CD4-positive, alpha-beta memory T cell (primary cell): ENCODE measurements at places on chromosomes 2 and 18. TPM values are rescaled to one million over a fixed set of nuclear protein-coding genes. Genes with fewer than 3 reads are reported as not detected.

CDH7 gene
- polyA plus RNA-seq: not detected

AUP1 gene
- 123 TPM for polyA plus RNA-seq

CFAP221 gene
- polyA plus RNA-seq: not detected

RAD51AP2 gene
- not detected for polyA plus RNA-seq

RAB6D gene
- polyA plus RNA-seq: not detected

DNA sequence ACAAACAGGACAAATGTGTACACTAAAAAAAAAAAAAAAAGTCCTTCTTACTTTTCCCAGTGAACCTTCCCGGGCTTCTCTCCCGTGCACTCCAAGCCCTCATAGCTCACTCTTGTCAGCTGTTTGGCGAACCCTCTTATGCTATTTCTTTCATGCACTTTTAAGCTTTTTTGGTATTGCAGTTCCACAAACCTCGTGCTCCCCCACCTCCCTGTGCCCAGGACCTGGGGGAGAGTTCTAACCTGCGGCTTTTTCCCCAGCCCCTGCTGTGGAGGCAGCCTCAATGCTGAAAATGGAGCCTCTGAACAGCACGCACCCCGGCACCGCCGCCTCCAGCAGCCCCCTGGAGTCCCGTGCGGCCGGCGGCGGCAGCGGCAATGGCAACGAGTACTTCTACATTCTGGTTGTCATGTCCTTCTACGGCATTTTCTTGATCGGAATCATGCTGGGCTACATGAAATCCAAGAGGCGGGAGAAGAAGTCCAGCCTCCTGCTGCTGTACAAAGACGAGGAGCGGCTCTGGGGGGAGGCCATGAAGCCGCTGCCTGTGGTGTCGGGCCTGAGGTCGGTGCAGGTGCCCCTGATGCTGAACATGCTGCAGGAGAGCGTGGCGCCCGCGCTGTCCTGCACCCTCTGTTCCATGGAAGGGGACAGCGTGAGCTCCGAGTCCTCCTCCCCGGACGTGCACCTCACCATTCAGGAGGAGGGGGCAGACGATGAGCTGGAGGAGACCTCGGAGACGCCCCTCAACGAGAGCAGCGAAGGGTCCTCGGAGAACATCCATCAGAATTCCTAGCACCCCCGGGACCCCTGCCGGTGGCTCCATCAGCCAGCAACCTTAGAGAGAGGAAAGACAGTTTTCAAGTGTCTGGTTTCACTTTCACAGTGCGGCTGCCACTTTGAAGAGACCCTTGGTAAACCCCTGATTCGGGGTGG, 826 bp downstream of the KCNE4 start:
- no peak for DNase-seq

DNA sequence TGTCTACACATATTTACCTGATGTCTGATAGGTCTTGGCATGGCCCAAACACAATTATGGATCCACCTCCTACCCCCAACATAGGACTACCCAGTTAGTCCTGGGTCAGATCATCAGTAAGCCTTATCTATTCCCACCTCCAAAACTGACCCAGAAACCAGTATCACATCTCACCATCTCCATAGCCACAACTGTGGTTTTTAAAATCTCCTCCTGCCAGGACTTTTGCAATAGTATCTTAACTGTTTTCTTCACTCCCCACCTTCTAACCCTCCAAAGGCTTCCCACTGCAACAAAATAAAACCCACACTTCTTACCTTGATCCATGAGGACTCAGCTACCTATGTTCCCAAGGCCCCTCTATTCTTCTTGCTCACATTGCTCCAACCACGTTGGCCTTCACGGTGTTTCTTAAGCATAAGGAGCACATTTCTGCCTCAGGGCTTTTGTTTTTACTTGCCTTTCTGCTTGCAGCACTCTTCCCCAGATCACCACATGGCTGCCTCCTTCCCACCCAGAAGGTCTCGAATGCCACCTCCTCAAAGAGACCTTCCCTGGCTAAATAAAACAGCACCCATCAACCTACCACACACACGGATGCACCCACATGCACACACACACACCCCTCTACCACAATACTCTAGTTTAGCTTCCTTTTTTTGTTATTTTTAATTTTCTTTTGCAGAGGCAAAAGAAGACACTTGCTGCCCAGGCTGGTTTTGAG, 125.9 kb upstream of the SLC1A4 start:
- DNase-seq: no peak

GRCh38 chr2:235535423-235536130, 41.7 kb downstream of the AGAP1 start:
- DNase-seq: no peak

DNA sequence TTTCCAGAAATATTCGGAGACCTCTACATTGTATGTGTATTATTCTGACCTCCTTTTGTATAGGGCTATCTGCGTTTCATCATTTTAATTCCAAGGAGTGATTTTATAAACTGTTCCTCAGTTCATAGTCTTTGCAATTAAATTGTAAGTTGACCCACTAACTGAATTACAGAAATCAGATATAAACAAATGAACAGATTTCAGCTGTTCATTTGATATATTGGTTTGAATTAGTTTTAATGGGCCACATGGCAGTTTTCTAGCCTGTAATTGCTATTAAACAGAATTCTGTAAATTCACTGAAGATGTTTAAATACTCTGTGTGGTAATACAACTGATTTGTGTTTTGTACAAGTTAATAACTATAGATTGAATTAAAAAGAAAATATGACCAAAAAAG, 346.4 kb upstream of the VWC2L start:
- no peak for DNase-seq

GRCh38 chr2:194100201-194100600, 1556.8 kb upstream of the SLC39A10 start:
- DNase-seq: no peak

DNA sequence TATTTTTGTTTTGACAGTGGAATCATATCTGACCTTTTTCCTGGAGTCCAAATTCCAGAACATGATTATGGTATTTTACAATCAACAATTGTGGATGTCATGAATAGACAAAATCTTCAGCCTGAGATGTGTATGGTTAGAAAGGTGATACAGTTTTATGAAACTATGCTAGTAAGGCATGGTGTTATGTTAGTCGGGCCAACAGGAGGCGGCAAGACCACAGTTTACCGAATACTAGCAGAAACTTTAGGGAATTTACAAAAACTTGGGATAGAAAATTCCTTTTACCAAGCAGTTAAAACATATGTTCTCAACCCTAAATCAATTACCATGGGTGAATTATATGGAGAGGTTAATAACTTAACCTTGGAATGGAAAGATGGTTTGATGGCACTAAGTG, 137.0 kb downstream of the DNAH6 start:
- no peak for DNase-seq

GRCh38 chr2:181371782-181372645, 85.2 kb upstream of the ITGA4 start:
- no peak for DNase-seq

DNA sequence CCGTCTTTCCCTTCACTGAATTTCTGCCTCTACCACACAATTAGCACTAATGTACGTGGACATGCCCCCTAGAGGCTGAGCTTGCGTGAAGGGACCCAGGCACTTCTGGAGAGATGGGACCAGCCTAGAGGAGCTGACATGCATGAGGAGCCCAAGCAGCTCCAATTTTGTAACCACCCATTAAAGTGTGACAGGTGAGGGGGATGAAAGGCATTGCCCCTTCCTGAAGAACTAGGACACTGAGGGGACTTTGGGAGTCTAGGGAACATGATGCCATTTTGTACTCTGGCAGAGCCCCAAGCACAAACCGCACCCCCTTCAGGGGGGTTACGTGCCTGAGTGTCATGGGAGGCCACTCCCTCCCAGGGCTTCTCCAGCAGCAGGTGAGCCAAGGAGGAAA, 63.6 kb downstream of the HNRNPLL start:
- DNase-seq: no peak

DNA sequence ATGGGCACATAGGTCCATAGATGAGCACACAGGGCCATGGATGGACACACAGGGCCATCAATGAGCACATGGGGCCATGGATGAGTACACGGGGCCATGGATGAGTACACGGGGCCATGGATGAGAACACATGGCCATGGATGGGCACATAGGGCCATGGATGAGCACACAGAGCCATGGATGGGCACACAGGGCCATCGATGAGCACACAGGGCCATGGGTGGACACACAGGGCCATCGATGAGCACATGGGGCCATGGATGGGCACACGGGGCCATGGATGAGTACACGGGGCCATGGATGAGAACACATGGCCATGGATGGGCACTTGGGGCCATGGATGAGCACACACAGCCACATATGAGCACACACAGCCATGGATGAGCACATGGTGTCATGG, 192.6 kb upstream of the HDAC4 start:
- DNase-seq: no peak

DNA sequence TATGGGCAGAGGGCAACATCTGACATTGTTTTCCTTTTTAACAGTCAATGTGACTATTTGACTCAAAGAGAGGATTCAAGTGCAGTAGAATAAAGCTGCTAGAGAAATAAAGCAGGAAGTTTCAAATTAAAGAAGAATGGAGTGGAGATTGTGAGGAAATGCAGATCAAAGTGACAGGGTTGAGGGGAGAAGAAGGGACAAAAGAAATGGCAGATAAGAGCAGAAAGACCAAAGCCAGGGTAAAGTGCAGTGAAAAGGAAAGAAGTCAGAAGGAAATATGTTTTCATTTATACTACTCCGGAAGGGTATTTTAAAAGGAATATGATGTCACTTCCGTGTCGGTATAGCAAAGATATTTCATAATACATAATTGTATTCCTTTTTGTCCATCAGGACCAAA, 297.5 kb upstream of the CRIM1 start:
- no peak for DNase-seq

DNA sequence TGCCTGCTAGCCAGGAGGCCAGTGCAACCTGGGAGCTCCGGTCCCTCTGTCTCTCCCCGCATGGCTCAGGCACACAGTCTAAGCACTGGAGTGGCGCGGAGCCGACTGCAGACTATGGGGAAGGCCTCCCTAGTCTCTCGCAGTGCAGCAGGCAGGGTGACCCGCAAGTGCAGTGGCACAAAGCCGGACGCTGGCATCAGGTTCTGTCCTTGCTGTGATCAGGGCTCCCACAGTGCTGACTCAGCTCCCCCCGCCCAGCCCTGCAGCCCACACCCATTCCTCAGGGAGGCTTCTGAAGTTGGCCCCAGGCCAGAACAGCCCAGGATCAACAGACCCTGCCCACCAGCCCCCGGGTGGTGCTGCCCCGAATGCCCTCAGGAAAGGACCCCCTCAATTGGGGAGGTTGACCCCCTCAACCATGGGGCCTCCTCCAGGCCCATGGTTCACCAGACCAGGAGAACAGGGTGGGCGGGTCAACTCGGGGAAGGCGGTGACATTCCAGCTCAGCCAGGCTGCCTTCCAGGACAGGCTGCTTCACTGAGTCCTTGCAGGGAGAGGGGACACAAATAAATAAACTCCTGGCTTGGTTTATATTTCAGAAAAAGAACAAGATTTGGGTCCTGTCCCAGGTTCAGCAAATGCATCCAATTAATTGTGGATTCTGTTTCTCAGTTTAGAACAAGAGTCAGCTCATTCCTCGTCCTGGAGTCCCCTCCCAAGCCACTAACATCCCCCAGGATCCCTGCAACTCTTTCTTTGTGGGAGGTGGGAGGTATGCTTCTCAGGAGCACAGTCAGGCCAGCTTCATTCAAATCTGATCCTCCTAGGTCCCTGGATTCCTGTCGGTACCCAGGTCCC, 12.2 kb downstream of the BIN1 start:
- DNase-seq: no peak

- DNase-seq: no peak
Observed at GRCh38 chr2:219142329-219142728, 18.3 kb downstream of the NHEJ1 start.

- no peak for DNase-seq
Observed at GRCh38 chr2:9640403-9641104, 9.8 kb upstream of the YWHAQ start.

GRCh38 chr2:119958670-119959268, 54.1 kb upstream of the EPB41L5 start:
- DNase-seq: no peak

DNA sequence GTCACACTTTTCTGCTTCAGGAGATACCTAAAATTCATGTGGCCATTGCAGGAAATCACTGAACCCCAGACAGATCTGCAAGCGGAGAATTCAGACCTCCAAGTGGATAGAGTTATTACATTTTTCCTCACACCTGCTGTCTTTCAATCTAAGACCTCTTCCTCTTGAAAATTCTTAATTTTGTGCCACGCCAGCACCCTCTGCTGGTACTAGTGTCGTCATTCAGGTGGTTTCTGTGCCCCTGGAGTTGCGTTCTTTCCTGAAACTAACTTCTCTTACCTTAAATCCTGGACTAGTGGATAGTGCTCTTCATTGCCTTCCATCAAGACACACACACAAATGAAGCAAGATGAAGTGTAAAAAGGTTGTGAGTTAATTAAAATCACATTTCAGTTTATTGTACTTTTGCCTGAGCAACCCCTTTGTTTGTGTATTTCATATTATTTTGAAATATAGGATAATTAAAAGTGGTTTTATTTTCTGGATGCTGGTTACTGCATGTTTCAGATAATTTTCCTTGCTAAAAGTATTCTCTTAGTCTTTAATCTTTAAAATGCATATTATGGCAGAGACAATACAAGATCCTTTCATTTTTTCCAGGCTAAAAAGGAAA, 1.6 kb upstream of the DNER start:
- peak; percentile 9 for DNase-seq

DNA sequence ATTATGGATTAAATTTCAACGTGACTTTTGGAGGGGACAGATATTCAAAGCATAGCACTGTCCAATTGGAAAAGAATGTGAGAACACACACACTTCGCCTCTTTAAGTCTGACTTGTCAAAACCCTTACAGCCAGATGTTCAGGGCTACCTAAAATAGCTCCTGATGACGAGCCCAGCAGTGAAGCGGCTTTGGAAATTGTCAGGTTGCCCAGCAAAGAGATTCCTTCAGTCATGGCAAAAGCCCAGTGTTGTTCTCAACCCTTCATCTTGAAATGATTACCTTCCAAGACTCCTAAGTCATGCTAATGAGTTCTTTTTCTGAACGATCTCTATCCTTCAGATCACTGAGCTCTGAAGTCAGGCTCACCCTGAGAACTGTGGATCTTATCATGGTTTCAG, 436.6 kb downstream of the LRATD1 start:
- no peak for DNase-seq
